AML-193 (cell line): ENCODE measurements at places on chromosomes 16 and 17.

DNA sequence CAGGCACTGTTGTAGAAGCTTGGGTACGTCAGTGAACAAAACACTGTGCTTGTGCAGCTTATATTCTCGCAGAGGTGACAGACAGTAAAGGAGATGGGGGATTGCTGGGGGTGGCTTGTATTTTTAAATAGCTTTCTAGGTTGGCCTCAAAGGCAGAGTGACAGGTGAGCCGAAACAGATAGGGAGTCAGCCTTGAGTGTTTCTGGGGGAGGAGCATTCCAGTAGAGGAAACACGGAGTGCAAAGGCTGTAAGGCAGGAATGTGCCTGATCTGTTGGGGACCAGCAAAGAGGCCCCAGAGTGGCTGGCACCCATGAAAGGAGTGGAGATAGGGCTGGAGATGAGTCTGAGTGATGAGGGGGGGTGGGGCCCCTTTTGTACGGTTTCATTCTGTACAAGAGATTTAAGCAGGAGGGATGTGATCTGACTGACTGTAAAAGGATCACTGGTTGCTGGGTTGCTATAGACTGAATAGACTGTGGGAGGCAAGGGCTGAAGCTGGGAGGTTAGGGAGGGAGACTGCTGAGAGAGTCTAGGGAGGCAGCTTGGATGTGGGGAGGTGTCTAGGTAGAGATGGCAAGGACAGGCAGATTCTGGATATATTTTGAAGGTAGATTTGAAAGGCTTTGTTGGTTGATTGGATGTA lies 15.2 kb downstream of the NUP93 start:
- DNase-seq = no peak

GRCh38 chr16:31351942-31352325 lies 3.0 kb upstream of the ITGAX start:
- peak; percentile 55 for DNase-seq

DNA sequence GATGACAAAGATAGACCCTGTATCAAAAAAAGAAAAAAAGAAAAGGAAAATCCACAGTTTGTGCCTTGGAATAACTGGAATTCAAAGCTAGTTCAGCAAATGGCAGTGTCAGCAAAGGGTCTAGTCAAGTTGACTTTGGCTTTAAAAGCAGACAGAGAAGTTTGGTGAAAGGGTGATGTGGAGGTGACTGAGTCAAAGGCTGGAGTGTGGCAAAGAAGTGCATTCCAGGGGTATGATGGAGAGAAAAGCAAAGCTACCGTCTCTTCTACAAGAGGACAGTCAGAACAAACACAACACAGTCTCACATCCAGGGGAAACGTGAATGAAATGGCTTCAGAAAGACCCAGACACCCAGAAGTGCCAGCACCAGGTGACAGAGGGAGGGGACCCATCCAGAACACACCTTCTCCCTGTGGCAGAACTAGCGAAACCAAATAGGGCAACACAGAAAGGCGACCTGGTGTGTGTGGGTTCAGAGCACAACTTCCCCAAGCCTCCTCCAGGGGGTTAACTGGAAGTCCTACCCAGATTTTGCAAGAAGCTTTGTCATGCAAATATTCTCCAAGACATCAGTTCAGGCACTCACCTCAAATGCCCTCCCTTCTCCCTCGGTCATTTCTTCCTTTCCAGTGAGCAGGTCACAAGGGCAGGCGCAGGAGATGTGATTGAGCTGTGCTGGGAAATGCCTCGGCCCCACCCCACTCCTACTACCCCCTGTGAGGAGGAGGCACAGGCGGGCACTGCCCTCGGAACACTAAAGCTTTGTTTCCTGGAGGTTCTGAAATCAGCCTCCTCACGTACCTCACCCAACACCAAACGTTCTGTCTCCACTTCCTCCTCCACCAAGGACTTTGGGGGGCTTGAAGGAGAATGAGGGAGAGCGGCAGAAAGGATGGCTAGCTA lies 481.9 kb downstream of the SOX9 start:
- DNase-seq = peak; percentile 51

DNA sequence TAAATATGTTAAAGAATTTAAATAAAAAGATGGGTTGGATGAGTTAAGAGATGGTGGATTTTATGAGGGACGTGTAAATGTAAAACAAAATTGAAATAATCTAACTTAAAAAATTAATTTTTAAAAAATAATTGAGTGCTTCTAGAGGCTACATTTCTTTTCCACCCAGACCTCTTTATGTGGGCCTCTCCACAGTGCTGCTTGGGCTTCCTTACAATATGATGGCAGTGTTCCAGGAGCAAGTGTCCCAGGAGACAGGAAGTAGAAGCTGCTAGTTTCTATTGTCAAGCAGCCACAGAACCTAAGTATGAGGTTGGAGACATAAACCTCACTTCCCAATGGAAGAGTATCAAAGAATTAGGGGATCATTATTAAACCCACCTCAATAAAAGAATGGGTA lies 205.7 kb upstream of the CPHXL start:
- DNase-seq = no peak

- no peak for DNase-seq
Measured at GRCh38 chr17:7837408-7838088, 3.5 kb downstream of the KDM6B start.

- DNase-seq = no peak
Measured at GRCh38 chr17:77677630-77678029, 280.9 kb upstream of the TNRC6C start.

DNA sequence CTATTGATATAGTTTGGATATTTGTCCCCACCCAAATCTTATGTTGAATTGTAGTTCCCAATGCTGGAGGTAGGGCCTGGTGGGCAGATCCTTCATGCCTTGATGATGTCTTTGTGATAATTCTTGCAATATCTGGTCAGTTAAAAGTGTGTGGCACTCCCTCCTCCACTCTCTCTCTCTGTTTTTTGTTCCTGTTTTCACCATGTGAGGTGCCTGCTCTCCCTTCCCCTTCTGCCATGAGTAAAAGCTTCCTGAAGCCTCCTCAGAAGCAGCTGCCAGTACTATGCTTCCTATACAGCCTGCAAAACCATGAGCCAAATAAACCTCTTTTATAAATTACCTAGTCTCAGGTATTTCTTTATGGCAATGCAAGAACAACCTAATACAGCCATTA lies 47.3 kb downstream of the TOM1L2 start:
- DNase-seq = no peak

DNA sequence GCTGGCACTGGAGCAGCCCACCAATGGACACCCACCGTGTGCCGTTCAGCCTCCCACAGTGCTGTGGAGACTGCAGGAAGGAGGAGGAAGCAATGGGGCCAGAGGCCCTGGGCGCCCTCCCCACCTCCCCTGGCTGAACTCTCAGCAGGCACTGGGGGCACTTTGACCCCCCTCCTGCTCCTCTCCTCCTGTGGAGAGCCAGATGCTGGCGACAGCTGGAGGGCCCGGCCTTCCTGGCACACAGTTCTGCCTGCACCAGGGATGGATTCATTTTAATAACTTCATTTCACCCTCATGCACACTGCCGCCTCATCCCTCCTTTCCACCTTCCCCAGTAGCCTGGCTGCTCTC lies 6.0 kb downstream of the NXPH3 start:
- DNase-seq = no peak

DNA sequence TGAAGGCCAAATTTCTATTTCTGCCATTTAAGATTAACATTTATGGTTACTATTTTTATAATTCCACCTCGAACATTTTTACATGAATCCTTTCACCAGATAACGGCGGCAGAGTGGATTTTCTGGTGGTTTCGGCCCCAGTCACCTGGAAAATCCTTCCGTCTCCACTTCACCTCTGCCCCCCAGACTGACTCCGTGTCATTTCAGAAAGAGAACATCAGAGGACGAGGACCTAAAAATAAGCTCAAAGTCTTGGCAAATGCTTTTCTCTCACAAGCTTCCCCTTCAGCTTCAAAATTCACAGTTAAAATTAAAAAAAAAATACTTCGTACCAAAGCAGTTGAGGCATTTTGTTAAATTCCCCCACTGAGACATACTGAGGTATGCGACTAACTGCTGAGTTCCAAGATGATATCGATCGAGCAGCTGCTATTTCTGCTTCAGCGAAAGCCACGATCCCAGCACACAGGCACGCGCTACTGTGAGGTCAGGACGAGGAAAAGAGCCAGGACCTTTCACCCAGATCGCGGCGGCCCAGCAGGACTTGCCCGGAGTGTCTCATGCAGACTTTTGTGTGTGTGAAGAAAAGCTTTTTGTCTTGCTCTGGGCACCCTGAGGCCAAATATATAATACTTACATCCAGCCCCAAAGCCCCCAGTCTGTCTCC lies 36.8 kb downstream of the ASPA start:
- no peak for DNase-seq

DNA sequence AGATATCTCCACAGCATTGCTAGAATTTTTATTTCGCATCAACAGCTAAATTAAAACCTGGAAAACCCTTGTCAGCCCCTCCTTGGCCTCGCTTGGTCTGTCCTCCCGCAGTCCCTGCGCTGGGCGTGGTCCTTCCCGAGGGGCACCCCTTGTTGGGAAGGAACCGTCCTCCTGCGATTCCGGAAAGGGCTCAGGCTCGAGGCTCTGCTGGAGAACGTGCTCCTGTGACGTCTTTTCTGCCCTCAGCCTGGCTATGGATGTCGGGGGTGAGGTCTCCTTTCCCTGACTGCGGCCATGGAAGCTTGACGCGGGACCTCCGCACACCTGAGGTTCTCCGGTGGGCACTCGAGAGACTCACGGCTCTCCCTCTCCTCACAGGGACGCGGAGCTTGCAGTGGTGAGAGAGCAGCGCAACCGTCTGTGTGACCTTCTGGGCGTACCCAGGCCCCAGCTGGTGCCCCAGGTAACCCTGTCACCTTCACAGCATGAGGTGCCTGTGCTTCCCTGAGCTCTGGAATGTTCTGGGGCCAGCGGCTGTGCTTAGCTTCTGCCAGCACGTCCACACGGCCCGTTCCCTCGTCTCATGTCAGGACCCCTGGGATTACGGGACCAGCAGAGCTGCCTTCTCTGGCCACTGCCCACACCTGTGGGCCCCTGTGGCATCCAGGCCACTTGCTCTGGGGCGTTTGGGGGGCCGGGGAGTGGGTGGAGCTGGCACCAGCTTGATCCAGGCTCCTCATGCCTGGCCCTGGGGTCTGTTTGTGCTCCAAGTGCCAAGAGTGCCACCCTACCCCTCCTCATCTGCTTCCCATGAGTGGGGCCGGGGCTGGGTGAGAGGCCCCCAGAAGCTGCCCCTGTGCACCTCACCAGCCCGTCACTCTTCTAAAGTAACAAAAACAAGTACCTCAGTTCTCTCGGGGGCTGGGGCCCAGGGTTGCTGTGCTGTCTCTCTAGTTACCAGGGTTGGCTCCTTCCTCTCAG lies 101.5 kb upstream of the ZNF750 start:
- DNase-seq = no peak

GRCh38 chr17:46212634-46213435 lies 19.6 kb upstream of the KANSL1 start:
- DNase-seq = peak; percentile 74

DNA sequence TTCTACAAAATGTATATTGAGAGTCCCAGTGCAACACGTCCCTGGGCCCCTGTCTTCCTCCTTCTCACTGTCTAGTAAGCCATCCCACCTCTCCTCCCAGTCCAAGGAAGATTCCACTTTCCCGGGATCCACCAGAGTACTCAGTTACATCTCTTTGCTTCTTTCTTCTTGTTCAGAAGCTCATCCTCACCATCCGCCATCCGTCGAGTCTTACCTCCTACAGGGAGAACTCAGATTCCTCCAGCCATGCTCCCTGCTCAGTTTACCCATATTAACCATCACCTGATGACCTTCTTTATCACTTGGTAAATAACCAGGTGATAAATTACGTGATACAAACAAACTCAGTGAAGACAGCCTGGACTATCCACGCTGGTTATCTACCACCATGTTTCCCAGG lies 57.1 kb downstream of the CYTH1 start:
- no peak for DNase-seq

- DNase-seq = peak; percentile 77
Measured at GRCh38 chr17:69235338-69236058, 6.9 kb upstream of the ABCA10 start.

DNA sequence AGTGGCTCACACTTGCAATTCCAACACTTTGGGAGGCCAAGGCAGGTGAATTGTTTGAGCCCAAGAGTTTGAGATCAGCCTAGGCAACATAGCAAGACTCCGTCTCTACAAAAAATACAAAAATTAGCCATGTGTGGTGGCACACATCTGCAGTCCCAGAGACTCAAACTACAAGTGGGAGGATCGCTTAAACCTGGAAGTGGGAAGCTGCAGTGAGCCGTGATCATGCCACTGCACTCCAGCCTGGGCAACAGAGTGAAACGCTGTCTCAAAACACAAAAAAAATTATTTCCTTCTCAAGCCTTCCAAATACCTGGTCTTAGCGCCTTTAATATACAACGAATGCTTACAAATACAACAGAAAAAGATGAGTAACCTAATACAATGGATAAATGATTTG lies 19.7 kb upstream of the CBX2 start:
- no peak for DNase-seq

DNA sequence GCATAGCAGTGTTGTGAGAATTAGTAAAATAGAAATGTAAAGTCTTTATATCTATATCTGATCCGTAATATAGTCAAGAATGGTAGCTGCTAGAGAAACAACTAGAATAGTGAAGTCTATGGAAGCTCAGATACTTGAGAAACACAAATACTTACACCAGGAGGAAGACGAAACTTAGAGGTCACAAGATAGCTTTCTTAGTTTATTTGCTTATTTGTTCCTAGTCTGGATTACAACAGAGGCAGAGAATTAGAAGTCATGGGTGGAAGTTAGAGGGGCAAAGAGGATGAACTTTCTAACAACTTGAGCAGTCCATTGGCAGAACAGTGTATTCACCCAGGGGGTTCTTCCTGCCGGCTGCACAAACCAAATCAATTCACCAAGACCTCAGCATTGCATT lies 13.9 kb downstream of the GNGT2 start:
- DNase-seq = no peak

- no peak for DNase-seq
Measured at GRCh38 chr17:8359769-8360168, 16.7 kb downstream of the KRABD2 start.
